Gastroesophageal sphincter (tissue), 4 donors: ENCODE measurements at places on chromosomes 16 and 17.

- no peak for ATAC-seq
Measured at GRCh38 chr16:2960183-2961010, 3.7 kb upstream of the KREMEN2 start.

DNA sequence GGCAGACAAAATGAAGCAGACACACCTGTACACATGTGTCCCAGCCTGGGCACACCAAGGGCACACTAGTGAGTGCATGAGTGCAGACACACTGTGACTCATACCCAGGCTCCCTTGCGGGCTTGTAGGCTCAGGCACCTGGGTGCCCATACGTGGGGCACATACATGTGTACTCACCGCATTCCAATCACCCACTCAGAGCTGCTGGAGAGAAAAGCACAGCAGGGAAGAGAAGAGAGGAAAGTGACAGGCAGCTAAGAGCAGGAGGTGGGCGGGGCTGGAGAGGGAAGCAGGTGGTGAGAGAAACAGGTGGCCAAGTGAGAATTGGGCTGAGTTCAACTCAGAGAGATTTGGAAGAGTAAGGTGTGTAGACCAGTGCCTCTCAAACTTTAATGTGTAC, 54.0 kb downstream of the TMEM132E start:
- ATAC-seq: no peak

- ATAC-seq: no peak
Measured at GRCh38 chr16:23296994-23297393, 5.1 kb upstream of the SCNN1B start.

DNA sequence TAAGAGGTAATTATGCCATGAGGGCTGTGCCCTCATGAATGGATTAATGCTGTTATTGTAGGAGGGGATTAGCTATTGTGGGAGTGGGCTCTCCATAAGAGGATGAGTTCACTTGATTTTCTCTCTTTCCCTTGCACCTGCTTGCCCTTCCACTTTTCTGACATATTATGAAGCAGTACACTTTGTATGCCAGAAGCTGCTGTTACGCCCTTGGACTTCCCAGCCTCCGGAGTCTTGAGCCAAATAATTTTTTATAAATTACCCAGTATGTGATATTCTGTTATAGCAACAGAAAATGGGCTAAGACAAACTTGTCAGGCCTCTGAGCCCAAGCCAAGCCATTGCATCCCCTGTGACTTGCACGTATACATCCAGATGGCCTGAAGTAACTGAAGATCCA, 38.4 kb downstream of the PSMD12 start:
- no peak for ATAC-seq

DNA sequence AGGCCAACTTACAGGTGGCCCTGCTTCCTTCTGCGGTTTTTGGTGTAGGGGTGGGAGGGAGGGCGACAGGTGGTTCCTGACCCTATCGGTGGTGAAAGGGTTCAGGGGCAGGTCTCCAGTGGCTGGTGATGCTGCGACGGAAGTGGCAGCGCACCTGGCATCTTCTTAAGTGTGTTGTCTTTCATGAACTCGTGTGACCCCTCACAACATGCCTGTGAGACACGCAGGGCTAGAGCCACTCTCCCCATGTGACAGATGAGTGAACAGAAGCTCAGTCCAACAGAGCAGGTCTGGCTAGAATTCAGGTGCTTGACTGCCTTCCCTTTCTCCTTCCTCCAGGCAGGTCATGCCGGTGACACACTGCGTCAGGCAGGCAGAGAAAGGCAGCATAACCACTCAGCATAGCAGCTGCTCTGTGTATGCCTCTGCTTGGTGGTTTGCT, 8.0 kb downstream of the TNFAIP1 start:
- no peak for ATAC-seq
